ENCODE measurements at places on chromosomes 4 and X.
A peak's percentile ranks its signal among the peaks of the same experiment; 100 is the strongest.

DNA sequence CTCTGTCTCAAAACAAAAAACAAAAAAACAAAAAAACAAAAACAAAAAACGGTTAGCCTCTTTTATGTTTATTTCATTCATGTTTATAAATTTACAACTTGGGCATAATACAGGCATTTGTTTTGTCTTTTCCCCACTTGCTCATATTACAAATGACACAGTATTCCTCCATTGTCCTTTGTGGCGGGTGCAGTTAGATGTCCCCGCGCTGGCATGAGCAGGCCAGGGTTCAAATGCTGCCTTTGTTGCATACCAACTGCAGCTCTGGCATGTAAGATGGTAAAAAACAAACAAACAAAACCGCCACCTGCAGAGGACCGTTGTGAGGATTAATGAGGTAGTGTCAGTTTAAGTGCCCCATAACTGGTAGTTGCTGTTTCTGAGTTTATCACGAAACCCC, 16.1 kb upstream of the HPF1 start:
- no peak for DNase-seq

- DNase-seq = no peak
These were observed 118.4 kb downstream of the APBB2 start for GRCh38 chr4:41095973-41096372.

GRCh38 chr4:104470770-104471169, 23.9 kb downstream of the CXXC4 start:
- DNase-seq = no peak

- DNase-seq = no peak
These were observed 148.4 kb upstream of the SFRP2 start for GRCh38 chr4:153937289-153937688.

GRCh38 chr4:133868856-133869255, 332.7 kb downstream of the PABPC4L start:
- no peak for DNase-seq

GRCh38 chr4:58843455-58843854, 1733.3 kb upstream of the IGFBP7 start:
- DNase-seq = no peak

GRCh38 chrX:47091149-47091775, 13.0 kb downstream of the RGN start:
- no peak for DNase-seq

- no peak for DNase-seq
These were observed 155.9 kb downstream of the ARHGAP6 start for GRCh38 chrX:11509786-11510185.

GRCh38 chr4:109206620-109207019, 95.8 kb downstream of the COL25A1 start:
- DNase-seq = no peak

DNA sequence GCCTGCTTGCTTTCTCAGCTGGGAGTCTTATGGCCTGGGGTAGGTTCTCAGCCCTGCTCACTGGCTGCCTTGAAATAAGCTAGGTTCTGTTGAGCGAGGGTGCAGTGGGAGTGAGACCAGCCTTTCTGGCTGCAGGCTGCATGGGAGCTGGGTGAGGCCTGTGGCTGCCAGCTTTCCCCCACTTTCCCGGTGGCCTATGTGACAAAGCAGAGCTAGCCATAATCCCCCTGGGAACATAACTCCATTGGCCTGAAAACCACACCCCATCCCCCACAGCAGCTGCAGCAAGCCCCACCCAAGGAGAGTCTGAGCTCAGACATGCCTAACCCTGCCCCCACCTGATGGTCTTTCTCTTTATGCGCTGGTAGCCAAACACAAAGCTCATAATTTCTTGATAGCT, 118.9 kb downstream of the KLHL4 start:
- DNase-seq = no peak

DNA sequence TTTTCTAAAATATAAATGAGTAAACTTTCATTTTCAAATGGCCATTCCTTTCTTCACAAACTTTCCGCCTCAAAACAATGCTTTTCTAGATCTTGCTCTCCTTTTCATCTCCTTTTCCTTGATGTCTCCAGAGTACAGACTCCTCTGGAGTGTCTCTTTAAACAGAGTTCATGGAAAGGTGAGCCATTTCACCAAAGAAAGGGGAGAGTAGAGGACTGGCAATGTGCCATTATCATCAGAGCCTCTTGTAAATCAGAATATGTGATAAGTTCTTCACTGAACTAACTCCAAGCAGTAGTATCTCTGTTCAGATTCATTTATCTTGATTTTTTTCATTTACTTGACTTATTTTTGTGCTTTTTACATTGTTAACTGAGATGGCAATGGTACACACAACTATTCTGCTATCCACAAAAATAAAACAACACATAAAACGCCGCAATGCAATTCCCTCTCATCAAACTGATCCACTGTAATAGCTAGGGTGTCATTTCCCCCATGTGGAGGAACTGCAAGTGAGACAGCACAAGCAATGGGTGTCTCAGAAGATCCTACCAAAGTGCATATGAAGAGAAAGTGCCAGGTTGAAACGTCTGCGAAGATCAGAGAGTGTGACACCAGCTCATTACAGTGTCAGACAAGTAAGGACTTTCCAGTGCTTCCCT, 125.4 kb downstream of the RASL11B start:
- no peak for DNase-seq

- no peak for DNase-seq
These were observed 124.2 kb downstream of the ARHGAP6 start for GRCh38 chrX:11541510-11541909.

DNA sequence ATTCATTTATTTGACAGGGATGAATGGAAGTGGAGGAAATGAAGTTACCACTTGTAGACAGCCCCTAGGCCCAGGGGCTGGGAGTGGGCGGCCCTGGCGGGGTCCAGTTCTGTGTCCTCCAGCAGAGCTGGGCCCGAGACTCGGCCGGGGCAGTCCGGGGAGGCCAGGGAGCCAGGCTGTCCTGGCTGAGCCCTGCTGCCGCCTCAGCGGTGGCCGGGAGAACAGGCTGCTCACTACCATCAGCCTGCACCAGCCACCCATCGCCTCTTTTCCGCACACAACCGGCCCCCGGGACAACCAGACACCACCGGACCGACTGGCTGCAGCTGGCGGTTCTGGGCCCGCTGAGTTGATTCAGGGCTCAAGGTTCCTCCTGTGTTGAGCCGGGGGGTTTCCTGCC, 25.6 kb downstream of the CLDN34 start:
- DNase-seq = no peak

DNA sequence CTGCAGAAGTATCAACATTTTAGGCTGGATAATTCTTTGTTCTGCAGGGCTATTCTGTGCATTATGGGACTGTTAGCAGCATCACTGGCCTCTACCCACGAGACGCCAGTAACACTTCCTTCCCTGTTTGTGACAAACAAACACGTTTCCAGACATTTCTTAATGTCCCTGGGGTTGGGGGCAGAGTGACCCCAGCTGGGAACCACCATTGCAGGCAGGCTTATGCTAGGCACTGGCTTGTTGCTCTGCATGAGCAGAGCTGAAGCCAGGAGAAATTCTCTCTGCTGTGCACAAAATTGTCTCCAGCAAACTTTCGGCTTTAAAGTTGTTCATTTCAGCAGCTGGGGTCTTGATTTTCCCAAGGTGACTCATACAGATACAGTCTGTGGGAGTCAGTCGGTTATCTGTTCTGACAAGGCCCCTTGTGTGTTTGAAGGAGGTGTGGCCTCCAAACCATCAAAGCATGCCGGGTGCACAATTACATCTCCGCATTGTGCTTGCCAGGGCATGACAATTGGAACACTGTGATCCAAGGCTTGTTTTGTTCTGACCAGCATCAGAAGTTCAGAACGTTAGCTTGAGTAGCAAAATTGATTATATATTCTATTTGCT, 156.4 kb upstream of the BOD1L1 start:
- DNase-seq = no peak

DNA sequence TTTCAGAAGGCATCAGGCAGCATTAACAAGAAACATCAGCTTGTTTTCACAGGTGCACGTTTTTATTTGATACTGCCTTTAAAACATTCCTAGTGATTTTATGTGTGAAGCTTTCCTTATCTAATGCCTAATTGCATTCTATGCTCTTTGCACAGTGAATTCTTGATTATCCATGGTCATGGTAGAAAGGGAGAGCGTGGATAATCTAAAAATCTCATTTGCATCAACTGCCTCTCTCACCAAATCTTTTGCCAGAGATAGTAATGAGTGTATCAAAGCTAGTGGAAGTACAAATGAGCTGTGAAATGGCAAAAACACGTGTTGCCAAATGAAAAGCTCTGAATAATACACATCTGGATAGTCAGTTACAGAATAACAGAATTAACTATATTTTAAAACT, 170.5 kb downstream of the NAA11 start:
- DNase-seq = no peak

GRCh38 chr4:174538123-174538875, 16.0 kb upstream of the HPGD start:
- no peak for DNase-seq

DNA sequence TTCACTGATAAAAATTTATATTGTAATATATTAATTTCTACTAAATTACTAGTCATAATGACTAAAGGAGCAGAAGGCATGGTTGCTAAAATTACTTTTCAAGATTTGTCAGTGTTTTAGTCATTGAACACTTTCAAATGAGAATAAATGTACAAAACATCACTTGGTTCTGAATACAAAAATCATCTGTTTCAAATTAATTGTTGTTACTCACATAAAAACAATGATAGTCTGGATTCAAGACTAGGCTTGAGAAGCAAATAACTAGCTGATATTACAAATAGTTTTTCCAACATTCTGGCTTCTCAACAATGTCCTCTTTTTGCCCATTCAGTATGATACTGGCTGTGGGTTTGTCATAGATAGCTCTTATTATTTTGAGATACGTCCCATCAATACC, 112.5 kb downstream of the ANAPC10 start:
- DNase-seq = no peak

GRCh38 chr4:111074523-111075114, 451.7 kb upstream of the PITX2 start:
- DNase-seq = no peak

- no peak for DNase-seq
These were observed 17.4 kb upstream of the ODAM start for GRCh38 chr4:70178075-70178660.

DNA sequence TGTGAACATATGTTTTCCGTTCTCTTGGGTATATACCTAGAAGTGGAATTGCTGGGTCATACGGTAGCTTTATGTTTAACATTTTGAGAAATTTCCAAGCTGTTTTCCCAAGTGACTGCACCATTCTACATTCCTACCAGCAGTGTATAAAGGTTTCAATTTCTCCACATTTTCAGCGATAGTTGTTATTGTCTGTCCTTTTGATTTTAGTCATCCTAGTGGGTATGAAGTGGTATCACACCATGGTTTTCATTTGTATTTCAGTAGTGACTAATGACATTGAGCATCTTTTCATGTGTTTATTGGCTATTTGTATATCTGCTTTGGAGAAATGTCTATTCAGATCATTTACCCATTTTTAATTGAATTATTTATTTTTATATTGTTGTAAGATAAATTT, 2.4 kb downstream of the PPEF1 start:
- DNase-seq = no peak

GRCh38 chr4:72418458-72418857, 150.6 kb downstream of the ADAMTS3 start:
- peak; percentile 66 for DNase-seq

- DNase-seq = no peak
These were observed 31.3 kb downstream of the FAM241A start for GRCh38 chr4:112176596-112176995.

DNA sequence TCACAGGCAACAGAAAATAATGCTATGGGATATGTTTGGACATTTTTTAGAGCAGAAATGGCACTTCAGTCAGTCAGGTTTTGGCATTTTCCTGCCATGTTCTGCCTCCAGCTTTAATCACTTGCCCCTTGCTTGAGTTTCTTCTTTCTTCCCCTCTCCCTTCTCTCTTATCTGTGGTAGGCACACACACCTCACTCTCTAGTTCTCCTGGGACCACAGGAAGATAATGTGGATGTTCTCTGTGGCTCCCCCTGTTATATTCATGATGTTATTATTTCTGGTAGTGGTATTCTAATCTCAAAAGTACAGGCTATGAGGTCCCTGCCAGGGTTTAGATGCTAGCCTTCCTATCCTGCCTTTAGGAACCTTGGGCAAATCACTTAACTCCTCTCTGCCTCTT, 5.2 kb downstream of the HADH start:
- DNase-seq = no peak

DNA sequence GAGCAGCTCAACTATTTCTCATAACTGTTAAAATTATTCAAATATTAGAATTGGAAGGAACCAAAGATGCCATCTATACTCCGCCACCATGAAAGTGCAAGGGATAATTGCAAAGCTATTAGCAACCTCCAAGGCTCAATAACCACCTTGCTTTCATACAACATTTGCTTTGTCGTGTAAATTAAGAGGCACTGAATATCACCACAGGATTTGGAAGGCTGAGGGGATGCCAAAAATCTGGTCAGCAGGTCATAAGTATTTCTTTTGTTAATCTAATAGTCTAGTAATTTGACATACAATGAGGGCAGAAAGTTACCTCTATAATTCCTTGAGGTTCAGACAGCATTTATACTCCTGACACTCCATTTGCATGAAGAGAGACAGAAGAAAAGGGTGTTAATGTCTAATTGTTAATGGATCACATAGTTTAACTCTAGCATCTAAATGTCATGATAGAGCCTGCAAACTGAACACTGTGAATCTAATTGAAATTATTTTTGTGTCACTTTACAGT, 200.9 kb upstream of the DIAPH2 start:
- no peak for DNase-seq

DNA sequence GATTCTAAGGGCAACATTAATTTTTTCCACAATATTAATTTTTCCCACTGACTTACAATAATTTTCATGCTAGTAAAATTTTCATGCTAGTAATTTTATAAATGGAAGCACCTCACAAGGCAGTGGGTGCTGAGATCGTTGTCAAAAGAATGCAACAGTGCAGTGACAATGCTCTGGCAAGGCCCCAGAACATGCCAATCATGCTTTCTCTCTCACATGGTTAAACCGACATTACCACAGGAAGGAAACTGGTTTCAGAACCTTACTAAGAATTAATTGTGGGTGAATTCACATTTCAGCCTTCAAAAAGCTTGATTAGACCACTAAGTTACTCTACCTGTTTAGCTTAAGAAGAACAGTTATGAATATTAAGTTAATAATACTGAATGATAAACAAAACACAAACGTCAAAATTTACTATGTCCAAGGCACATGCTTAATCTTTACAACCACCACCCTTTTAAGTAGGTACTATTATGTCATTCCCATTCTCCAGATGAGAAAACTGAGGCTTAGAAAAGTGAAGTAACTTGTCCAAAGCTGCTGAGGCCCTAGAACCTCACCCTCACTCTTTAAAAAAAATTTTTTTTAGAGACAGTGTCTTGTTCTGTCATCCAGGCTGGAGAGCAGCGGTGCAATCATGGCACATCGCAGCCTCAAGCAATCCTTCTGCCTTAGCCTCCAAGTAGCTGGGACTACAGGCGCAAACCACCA, 10.0 kb upstream of the OPHN1 start:
- no peak for DNase-seq

DNA sequence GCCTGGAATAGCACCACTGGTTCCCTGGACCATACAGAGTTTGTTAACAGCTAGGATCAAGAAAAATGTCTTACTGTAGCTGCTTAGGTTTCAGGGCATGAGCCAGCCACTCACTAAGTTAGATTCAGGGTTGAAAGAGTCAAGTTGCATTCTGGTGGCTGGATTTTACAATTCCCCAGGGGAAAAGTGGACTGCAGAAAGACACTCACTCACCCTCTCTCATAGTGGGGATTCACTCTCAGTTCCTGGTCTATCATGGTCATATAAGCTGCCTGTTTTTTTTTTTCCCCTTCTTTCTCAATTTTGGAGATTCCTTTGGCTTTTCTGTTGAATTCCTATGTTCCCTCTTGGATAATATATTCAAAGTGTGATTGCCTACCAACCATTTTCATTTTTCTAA, 744.2 kb upstream of the GRIA3 start:
- no peak for DNase-seq

GRCh38 chr4:113071274-113071673, 21.8 kb downstream of the ANK2 start:
- DNase-seq = no peak
